ENCODE measurements at places on chromosomes 7 and 10.

DNA sequence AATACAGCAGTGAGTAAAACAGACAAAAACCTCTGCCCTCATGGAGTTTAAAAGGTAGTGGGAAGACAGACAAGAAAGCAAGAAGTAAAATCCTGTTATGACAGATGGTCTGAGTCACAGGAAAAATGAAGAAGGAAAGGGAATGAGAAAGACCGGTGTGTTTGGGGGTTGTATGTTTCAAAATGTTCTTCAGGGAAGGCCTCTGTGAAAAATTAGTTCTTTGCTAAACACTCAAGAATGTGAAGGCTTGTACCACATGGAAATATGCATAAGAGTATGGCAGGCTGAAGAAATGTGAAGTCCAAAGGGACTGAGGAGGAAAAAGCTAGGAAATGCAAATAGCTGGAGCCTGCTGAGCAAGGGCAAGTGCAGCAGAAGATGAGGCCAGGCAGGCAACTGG lies 315.9 kb upstream of the SEMA3A start:
- DNase-seq = no peak

DNA sequence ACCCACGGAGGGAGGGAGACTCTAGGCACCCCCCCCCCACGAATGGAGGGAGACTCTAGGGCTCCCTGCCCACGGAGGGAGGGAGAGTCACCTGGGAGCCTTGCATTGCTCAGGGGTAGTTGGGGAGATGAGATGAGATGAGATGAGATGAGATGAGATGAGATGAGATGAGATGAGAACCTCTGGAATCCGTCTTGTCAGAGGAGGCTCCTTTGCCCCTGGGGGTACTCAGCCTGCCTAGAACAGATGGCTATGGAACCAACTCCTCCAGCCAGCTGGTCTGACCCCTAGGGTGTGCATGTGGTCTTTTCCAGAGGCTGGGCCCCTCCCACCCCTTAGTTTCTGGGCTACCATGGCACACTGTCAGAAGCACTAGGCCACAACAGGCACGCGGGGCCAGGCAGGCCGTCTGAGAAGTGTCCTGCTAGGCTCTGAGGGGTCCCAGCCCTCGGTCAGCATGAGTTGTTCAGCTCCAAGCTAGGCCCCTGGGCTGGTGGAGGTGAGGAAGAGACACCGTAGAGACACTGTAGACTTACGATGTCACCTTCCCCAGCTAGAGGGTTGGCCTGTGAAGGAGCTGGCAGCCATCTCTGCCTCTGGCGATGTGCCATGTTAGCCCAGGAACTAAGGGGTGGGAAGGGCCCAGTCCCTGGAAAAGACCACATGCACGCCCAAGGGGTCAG lies 8.8 kb downstream of the TSPAN15 start:
- DNase-seq = no peak

DNA sequence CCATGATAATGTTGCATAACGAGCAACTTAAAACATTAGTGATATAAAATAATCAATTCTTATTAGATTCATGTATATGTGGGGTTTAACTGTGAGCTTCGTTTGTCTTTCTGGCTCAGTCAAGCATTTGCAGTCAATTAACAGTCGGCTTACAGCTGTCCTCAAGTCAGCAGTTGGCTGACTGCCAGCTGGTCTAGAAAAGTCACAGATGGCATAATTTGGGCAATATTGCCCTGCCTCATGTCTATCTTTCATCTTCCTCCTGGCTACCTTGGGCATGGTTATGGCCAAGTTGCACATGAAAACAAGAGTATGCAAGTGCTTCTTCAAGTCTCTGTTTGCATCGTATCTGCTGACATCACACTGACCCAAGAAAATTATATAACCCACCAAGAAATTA lies 186.1 kb upstream of the ZWINT start:
- DNase-seq = no peak

DNA sequence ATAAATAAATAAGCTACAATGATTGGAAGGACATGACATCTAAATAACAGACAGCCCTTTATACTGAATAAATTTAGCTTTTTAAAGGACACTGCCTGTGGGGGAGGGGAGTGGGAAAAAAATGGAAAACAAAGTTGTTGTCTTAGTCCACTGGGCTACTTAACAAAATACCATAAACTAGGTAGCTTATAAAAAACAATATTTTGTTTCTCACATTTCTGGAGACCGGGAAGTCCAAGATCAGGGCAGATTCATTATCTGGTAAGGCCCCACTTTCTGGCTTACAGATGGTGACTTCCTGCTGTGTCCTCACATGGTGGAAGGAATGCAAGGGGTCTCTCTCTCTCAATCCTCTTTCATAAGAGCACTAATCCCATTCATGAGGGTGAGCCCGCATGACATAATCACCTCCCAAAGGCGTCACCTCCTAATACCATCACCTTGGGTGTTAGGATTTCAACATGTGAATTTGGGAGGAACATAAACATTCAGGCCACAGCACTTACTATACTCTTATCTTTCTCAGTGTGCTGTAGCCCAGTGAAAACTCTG lies 43.0 kb downstream of the DNAJC12 start:
- no peak for DNase-seq

DNA sequence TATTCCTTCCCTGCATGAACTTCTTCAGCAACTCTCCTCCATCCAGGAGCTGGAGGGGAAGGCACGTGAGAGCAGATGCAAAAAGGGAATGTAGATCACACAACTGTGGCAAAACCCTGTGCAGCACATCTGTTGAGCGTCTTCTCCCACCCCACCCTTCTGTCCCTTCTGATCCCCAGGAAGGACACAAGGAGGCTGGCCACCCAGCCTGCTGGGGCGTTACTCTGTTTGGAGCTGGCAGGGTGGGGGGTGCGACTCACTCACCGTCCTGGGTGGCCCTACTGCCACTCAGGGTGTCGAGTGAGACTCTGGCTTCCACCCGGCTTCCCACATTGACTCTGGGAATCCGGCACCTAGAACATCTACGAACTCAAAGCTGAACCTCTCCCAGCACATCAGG lies 10.2 kb upstream of the MMP21 start:
- DNase-seq = no peak

GRCh38 chr7:11847336-11847735 lies 15.3 kb upstream of the THSD7A start:
- no peak for DNase-seq

Data from neural crest cell (in vitro differentiated cells).